ENCODE measurements at places on chromosomes 2 and 18.

GRCh38 chr2:75157435-75157834 is 41.9 kb downstream of the TACR1 start:
- no peak for DNase-seq

- DNase-seq: no peak
Measured at GRCh38 chr2:175175896-175176295, 5.6 kb downstream of the ATP5MC3 start.

DNA sequence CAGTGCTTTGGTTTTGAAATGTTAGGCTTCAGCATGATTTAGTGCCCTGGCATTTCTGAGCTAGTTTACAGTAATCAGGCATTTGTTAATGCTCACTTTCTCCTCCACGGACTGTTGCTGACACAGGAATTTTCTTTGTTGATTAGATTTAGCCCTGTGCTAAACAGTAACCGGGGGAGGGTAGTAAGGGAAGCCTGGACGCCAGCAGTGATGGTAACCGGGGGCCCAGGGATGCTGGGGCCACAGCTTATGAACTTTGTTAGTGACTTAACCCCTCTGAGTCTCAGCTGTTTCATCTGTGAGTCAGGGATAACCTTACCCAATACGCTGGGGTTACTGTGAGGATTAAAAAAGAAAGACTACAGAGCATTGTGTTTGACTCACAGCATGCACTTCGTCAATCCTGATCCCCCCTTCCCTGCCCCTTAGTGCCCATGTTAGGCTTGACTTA is 33.5 kb downstream of the KLHL29 start:
- no peak for DNase-seq

- no peak for DNase-seq
Measured at GRCh38 chr2:234986876-234987720, 35.3 kb downstream of the SH3BP4 start.

GRCh38 chr18:12366784-12367183 is 10.2 kb downstream of the AFG3L2 start:
- no peak for DNase-seq

- no peak for DNase-seq
Measured at GRCh38 chr2:60070736-60071489, 482.5 kb downstream of the BCL11A start.

DNA sequence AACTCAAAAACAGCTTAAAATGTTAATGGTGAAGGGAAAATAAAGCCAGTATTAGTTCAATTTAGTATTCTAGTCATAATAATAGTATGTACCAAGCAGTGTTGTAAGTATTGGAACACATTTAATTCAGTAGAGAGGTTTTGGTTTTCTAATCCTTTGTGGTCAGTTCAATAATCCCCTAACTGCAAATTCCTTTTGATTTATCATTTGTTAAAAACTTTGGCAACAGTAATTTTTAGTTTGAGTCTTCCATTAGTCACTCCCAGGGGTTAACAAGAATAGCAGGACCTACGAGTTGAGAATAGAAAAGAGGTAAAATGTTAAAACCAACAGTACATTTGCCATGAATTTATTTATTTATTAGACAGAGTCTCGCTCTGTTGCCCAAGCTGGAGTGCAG is 10.7 kb downstream of the MRPL44 start:
- no peak for DNase-seq

GRCh38 chr2:140667203-140667602 is 1463.6 kb downstream of the LRP1B start:
- no peak for DNase-seq

GRCh38 chr2:151410485-151410834 is 758 bp downstream of the RIF1 start:
- peak; percentile 20 for DNase-seq

DNA sequence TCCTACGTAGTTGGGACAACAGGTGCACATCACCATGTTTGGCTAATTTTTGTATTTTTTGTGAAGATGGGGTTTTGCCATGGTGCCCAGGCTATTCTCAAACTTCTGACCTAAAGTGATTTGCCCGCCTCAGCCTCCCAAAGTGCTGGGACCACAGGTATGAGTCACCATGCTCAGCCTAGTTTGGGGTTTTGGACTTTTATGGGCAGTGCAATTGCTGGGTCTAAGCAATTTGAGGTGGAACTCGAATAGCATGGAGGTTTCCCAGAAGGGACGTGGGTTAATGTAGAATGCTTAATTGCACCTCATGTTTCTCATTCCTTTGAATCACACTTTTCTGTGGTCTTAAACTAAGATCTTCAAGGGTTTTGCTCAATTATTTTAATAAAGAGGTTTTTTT is 102.3 kb upstream of the EPHA4 start:
- DNase-seq: no peak

- peak; percentile 12 for DNase-seq
Measured at GRCh38 chr2:99489063-99489760, 605 bp downstream of the REV1 start.

DNA sequence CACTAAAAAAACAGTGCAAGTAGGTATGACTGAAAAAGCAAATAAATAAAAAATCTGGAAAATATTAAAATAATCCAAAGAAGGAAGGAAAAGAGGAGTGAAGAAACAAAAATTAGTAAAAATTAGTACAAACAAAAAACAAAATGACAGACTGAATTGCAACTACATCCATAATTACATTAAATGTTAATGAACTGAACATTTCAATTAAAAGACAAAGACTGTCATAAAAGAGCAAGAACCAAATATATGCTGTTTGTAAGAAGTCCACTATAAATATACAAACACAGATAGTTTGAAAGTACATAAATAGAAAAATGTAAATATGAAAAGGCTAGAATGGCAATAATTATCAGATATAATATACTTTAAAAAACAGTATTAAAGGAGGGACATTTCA is 267.6 kb downstream of the WDPCP start:
- no peak for DNase-seq

GRCh38 chr2:175577368-175577970 is 396.0 kb upstream of the ATP5MC3 start:
- DNase-seq: no peak

DNA sequence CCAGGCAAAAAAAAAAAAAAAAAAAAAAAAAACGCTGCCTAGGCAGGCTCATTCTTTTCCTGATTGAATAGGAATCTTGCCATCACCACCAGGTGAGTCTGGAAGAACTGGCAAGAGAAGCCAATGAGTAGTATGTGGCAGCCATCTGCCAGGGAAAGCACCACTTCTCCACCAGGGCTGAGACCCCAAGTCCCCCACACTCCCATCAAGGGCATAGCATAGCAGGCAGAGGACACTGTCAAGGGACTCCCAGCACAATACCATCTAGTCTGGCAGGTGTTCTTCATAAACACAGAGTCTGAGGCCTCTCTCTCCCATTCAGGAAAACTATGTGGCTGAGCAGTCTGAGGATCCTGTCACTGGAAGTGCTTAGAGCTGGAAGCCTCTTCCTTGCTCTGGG is 538.1 kb upstream of the DSEL start:
- no peak for DNase-seq

- no peak for DNase-seq
Measured at GRCh38 chr2:226647621-226648518, 151.8 kb downstream of the IRS1 start.

DNA sequence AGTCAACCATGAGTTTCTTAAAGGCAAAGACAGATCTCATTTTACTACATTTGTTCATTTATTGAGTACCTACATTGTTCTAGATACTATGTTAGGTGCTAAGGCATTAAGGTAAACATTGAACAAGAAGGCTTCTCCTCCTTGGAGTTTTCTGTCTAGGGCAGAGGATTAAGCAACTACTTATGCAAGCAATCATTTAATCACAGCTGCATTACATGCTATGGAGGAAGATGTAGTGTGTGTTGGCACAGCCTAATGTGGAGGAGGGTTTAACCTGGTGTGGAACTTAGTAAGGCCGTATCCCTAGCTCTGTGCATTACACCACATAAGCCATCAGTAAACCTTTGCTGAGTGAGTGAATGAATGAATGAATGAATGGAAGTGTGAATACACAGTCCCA is 106.5 kb upstream of the MAP3K20 start:
- no peak for DNase-seq

- DNase-seq: no peak
Measured at GRCh38 chr2:198040835-198041234, 236.4 kb downstream of the PLCL1 start.

DNA sequence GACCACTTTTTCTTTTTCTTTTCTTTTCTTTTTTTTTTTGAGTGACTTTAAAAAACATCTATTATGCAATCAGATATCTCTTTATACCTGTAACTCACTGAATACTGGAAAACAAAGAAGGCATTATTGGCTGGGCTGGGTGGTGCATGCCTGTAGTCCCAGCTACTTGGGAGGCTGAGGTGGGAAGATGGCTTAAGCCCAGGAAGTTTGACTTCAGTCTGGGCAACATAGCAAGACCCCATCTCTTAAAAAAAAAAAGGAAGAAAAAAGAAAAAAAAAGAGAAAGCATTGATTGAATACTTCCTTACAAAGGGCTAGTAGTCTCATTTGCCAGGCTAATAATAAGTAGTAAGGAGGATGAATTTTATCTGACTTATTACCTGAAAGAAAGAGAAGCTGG is 2.7 kb upstream of the MTCL1 start:
- no peak for DNase-seq

DNA sequence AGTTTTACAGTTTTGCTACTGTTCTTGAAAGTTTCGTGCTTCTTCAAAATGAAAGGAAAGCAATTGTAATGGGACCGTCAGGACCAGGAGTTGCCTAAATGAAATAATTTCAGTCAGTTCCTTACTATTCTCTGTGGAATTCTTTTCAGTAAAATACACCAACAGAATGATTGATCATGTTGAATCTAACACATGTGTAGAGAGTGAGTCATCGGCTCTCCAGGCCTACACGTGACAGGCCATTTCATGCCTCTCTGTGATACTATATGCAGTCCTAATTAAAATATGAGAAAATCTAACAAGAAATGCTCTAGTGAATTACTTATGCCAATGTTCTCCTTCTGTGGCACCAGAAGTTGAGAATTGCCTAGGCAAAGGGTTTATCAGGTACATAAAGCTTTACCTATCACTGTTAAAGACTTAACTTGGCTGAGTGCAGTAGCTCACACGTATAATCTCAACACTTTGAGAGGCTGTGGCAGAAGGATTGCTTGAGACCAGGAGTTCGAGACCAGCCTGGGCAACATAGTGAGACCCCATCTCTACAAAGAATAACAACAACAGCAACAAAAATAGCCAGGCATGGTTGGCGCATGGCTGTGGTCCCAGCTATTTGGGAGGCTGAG is 199.4 kb downstream of the LRRTM1 start:
- DNase-seq: no peak

- no peak for DNase-seq
Measured at GRCh38 chr2:159051661-159052060, 83.2 kb downstream of the TANC1 start.

DNA sequence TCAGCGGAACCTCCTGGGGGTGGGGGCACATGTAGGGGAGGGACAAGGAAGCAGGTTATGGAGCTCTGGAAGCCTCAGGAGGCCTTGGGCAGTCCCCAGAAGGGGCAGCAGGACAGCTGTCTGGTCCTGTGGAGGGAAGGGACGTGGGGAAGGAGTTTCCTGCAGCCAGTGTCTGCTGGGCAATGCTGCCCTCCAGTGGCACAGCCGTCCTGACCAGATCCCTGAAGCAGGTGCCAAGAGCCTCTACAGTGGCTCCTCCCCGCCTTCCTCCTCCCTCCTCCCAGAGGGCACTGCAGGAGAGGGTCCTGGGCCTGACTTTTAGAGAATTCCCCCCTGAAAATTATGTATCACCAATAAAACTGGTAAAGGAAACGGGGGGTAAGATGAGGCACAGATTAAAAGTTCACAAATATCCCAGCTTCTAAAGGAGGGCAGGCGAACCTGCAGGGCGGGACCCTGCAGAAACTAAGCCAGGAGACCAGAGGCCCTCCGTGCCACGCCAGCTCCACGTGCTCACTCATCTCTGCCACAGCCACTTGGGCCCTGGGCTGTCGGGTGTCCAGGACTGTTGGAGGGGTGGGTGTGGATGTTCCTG is 258.5 kb downstream of the TWIST2 start:
- DNase-seq: no peak

DNA sequence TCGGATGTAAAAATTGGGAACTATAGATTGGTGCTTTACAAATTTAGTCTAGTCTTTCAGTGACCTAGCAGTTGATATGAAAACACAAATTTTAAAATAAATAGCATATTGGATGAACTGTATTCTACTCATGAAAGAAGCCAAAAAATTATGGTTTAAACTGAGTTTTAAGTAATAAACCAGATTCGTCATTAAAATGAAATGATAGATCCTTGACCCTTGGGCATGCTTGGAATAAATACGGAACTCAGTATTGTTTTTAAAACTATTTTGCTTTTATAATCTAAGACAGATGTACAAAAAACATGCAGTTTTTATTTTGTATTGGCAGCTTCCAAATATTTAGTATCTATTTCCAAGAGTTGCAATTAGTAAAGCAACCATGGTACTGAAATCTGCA is 34.6 kb upstream of the TBR1 start:
- no peak for DNase-seq

- no peak for DNase-seq
Measured at GRCh38 chr2:134021830-134022524, 231.9 kb upstream of the MGAT5 start.

- no peak for DNase-seq
Measured at GRCh38 chr18:11972371-11973174, 8.7 kb upstream of the IMPA2 start.

- no peak for DNase-seq
Measured at GRCh38 chr2:40746191-40746590, 294.3 kb upstream of the SLC8A1 start.

DNA sequence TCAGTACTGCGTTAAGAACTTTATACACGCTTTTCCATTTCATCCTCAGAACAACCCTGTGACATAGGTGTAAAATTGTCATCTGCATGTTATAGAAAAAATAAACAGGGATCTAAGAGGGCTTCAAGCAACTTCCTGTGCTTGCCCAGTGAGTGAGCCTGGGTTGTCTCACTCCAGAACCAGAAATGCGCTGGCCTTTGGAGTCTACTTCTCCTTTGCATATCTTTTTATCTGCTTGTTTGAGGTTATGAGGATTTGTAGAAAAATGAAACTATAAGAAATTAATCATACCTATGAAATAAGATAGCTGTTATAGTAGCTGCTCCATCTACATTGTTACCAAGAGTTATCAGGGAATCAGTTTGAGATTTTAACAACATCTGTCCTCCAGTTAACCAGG is 55.3 kb upstream of the CABYR start:
- DNase-seq: no peak

DNA sequence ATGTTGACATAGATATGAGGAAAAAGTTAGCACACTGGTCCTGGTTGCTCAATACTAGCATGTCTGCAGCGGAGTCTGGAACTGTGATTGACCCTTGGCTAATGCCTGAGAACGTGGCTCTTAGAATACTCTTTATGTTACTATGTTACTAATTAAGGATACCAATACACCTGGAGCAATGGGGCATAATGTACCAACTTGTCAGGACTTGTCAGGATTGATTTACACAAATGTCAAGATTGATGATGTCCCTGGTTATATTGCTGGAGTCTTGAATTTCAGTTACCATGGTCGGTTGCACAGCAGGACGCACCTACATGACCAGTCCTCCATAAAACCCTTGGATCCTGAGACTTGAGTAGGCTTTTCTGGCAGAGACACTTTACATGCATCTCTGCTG is 810.9 kb downstream of the CPS1 start:
- DNase-seq: no peak

- DNase-seq: no peak
Measured at GRCh38 chr2:33496150-33496549, 19.7 kb downstream of the RASGRP3 start.

- no peak for DNase-seq
Measured at GRCh38 chr2:42296226-42296625, 64.8 kb downstream of the COX7A2L start.
